ENCODE measurements at places on chromosomes 12 and 14.

DNA sequence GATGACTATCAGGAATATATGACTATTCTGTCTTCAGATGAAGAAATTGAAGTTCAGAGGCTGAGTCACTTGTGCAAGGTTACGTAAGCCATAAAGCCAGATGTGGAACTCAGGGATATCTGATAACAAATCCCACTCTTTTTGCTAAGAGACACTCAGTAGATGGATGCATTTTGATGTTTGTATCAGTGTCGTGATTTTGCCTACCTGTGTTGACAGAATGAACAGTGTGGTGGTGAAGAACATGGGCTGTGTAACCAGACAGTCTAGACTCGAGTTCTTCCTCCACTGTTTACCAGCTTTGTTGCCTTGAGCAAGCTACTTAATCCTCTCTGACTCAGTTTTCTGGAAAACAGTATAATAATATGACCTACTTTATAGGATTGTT lies 93.9 kb downstream of the DAAM1 start:
- no peak for DNase-seq

DNA sequence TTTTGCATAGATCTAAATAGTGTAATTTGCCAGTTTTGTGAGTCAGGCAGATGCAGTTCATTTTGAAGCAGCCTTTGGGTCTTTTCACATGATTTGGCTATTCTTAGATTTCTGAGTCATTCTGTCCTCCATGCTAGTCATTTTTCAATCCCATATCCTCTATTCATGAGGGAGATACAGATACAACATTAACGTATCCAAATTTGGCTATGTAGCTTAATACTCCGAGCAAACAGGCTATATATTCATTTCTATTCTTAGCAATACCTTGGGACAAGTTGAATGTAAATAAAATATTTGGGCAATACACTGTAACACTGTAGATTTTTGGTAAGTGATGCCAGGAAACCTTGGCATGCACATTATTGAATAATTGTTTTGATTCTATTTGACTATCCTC lies 270.7 kb upstream of the PDE3A start:
- no peak for DNase-seq

- DNase-seq = no peak
Measured at GRCh38 chr14:68851078-68851477, 58.2 kb upstream of the ZFP36L1 start.

DNA sequence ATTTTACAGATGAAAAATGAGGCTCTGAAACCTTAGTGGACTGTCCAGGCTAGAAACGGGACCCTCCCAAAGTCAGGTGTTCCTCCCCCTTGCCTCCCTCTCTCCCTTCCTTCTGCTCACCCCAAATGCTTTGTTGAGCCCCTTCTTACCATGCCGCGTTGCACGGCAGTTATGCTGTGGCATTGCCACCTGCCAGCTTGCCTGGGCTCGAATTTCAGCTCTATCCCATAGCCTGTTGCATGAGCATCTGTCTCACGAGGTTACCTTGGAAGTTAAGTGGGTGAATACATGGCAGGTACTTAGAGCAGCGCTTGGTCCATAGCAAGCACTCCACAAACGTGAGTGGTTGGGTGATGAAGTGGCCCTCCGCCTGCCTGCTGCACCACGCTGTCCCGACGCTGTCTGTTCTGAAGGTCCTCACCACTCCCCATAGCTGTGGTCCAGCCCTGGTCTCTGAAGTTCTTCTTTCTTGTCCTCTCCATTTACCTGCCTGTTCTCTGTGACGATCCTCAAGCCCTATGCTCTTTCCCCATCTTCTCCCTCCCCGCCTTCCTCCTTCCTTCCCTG lies 269.9 kb downstream of the CACNA1C start:
- no peak for DNase-seq

GRCh38 chr12:124006846-124007713 lies 34.1 kb downstream of the ZNF664 start:
- DNase-seq = no peak

- DNase-seq = peak; percentile 37
Measured at GRCh38 chr12:27652174-27652763, 44.0 kb upstream of the REP15 start.

DNA sequence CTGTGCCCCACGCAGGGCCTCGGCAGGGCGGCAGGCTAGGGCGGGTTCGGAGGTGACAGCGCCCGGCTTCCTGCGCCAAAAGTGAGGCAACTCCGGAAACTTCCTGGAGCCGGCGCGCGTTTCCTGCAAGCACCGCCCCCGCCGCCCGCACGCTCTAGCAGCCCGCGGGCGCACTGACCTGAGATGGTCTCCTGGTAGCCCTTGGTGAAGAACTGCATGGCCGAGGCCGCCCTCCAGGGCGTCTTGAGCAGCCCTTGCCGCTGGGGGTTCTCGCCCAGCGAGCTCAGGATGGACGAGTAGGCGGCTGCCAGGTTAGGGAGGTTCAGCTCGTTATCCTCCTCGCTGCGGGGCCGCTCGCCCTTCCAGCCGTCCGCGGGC lies 494 bp downstream of the GCH1 start:
- DNase-seq = peak; percentile 69

DNA sequence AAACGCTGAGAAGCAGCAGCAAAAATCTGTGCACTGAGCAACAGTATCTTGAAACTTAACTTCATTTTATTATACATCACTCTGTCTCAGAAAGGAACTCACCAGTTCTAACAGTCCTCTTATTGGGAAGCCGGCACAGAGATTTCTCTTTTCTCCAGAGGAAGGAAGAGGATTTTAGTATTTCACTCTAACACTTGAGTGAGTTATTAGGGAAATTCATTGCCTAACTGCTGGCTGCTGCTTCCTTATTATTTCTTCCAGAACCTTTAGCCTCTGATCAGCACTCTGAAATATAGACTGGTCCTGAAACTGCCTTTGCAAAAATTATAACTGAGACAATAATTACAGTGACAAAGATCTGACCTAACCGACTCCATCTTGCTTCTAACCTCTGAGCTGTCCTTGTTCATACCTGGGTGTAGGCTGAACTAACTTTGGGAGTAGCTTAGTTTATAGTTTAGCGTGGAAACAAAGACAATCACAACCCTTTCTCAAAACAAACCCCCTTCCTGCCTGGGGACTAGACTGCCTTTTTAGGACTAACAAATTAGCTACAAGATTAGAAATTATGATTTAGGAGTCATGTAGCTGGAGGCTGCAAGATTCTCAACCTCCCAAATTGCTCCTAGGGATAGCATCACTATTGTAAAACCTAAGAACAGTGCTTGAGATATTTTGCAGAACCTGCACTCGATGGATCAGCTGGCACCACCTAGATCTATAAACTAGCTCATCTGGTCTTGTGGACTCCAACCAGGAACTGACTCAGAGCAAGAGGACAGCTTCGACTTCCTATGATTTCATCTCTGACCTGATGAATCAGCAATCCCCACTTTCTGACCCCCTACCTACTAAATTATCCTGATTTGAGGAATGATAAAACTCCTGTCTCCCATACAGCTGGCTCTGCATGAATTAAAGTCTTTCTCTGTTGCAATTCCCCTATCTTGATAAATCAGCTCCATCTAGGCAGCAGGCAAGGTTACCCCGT lies 117.5 kb downstream of the DYRK2 start:
- DNase-seq = no peak

- no peak for DNase-seq
Measured at GRCh38 chr12:41507286-41507685, 319.2 kb downstream of the PDZRN4 start.

DNA sequence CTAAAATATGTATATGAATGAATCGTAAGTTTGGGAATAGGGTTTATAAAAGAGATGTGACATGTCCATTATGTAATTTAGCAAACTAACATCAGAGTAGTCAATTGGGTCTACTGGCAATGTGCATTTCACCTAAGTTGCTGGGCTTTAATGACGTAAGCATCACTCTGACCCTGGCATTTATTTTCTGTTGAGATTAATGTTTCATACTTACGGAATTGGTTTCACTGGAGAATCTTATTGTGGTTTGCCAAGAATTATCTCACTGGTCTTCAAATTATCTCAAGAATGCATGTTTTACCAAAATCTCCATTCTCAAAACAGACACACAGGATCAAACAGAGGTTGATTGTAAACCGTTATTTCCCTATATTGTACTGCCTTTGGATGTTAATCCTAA lies 437.1 kb downstream of the NPAS3 start:
- DNase-seq = no peak

- DNase-seq = no peak
Measured at GRCh38 chr12:74412606-74413230, 124.9 kb upstream of the ATXN7L3B start.

GRCh38 chr14:101918065-101918989 lies 46.0 kb upstream of the DYNC1H1 start:
- DNase-seq = no peak

GRCh38 chr12:74537707-74538385 lies at the start of gene ATXN7L3B:
Gene ATXN7L3B (plus strand): TSS chr12:74537835. CDS start chr12:74538113, 278 bp downstream.
- peak; percentile 90 for DNase-seq

- no peak for DNase-seq
Measured at GRCh38 chr12:76340680-76341435, 7.4 kb downstream of the BBS10 start.

DNA sequence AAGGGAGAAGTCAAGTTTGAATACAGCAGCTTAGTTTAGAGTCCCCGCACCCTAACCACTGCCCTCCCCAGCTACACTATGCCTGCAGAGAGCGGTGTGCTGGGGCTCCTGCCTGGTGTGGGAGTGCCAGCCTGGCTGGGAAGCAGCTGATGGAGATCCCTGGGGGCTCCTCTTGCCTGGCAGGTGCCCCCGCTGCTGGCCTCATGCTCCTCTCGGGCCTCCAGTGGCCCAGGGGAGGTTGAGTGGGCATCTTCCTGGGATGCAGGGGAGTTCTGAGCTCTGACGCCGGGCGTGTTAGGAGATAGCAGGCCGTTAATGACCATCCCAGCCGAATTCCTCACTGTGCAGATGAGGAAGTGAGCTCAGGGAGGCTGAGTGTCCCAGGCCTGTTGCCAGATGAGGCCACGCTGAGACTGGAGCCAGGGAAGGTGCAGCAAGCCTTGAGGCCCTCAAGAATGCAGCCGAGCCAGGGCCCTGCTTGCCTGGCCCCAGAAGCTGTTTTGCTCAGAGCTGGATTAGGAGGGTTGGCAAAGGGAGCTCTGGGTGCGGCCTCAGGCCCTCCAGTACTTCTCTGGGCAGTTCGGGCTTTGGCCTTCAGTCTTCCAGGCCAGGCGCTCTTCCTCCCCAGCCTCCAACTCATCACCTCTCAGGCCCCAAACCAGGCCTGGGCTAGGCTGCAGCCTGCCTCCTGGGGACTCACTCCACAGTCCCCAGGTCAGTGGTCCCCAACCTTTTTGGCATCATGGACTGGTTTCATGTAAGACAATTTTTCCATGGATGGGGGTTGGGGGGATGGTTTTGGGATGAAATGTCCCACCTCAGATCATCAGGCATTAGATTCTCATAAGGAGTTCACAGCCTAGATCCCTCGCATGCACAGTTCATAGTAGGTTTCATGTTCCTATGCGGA lies 6.6 kb upstream of the CYP46A1 start:
- no peak for DNase-seq

- DNase-seq = no peak
Measured at GRCh38 chr14:65082930-65083329, 19.4 kb downstream of the MAX start.

DNA sequence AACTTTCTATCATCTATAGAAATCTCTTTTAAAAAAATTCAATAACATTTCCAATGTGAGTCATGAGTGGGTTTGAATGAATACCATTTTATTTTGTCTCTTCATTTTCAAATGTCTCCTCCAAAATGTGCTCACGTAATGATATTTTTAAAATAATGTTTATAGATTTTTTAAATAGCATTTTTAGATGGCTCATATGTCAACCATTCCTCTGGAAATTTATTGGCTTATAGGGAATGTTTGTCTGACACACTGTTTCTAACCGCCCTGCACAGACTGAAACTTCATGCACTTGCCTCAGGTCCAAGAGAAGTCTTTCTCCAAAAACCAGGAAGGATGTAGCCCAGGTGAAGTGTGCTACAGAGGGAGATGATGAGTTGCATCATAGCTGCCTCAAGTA lies 88.8 kb upstream of the PLEKHG7 start:
- no peak for DNase-seq

- no peak for DNase-seq
Measured at GRCh38 chr12:54027442-54027786, 826 bp upstream of the HOXC6 start.

DNA sequence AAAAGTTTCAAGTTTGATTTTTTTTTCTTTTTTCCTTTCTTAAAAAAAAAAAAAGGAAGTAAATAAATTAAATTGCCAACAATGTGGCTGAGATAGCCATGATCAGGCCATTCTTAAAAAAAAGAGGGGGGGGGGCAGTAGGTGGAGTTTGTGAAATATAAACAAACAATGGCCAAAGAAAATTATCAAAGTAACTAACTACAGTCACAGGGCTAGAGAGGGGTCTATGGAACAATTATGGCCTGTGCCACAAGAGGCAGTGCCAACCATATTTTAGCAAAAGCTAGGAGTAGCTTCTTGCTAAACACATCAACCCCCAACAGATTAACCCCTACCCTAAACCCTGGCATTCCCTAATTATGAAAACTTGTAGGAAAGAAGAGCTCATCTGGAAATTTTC lies 16.2 kb upstream of the SMARCC2 start:
- DNase-seq = no peak

GRCh38 chr12:126171937-126172559 lies 1106.8 kb downstream of the AACS start:
- no peak for DNase-seq

DNA sequence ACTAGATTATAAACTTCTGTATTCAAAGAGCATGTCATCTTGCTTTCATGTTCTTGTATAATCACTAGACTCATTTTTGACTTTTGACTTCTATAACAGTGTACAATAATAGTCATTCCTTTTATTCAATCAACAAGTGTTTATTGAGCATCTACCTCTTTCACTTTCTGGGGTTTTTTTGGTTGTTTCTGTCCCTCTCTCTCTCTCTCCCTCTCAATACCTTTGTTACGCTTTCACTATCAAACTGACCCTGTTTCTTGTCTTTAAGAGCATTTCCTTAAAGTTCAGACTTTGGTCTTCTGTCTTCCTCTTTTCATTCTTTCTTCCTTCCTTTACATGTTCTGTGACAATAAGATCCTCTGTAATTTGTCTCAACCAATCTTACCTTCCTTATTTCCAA lies 49.5 kb downstream of the GPR137C start:
- DNase-seq = no peak

DNA sequence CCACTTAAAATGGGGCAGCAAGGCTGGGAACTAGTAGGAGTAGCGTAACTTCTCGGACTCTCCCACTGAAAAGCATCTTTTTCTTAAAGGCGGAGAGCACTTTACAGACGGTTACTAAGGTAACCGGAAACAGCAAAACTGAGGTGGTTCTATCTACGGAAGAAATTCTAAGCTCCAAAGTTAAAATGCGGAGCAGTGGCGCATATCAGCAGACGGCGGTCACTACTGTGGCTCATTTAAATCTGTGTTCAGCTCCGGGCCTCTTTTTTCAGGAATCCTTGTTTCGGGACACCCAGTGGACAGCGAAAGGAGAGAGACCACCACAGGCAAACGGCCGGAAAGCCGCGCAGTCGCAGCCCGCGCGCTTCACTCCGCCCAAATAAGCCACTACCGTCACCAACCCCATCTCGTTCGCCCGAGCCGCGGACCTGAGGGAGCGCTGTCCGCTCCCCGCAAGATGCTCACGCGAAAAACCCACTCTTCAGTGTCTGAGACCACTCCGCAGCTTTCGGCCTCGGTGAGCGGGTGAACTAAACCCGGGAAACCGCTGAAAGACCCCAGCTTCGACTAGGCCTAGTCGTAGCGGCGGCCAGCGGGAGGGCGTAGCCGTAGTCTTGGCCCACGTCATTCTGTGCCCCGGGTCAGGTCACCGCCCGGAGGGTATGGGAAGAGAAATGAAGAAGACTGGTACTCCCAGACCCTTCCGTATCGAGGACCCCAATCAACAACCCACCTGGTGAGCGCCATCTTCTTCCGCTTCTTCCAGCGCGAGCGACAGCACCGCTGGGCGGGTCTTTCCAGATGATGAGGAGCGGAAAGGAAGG lies at the start of gene SNW1:
SNW1 (minus strand) TSS at position 776 of the 824 bp plus-strand sequence; CDS start at position 747, 29 bp downstream.
- DNase-seq = peak; percentile 73

Data from stimulated activated CD4-positive, alpha-beta T cell treated with anti-CD3 and anti-CD28 coated beads, Interleukin-1b, Interleukin-23, amount 100 ng/mL, for 24 hours (primary cell).